ENCODE measurements at places on chromosomes 6 and 20.

- DNase-seq = no peak
Observed at GRCh38 chr6:14107711-14108494, 9.7 kb upstream of the CD83 start.

GRCh38 chr6:168333039-168333438 lies 13.5 kb upstream of the DACT2 start:
- DNase-seq = no peak

DNA sequence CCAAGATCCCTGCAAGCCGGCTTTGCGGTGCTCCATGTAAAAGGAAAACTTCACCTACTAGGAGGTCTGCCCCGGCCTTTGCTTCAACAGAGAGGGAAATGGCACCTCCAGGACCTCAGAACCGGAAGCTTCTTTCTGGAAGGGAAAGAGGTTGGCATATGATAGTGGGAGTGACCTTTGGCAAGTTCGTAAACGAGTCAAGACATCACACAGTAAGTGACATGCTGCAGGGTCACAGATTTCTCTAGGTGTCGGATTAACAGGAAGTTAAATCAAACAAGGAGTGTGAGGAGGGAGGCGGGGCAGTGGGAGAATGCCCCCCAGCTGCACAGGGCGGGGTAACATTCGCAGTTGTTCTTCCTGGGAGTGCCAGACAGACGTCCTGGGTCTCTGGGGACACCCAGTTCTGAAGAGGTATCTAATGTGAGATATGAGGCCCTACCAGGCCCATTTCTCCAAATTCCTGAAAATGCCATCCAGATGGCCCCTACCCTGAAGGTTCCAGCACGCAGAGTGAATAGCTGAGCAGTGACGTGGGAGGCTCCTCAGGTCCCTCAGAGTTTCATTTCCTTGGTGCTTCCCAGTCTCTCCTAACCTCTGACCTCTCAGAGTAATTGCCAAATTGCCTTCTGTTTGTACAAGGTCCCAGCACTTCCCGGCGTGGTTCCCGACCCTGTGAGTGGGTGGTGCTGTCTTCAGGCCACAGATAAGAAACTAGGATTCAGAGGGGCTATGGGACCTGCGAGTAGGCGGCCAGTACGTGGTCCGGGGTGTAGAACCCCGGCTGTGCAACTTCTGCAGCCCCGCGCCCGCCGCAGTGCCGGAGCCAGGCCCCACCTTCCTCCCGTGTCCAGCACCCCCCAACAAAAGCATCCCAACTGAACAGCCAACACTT lies 1.9 kb downstream of the RRBP1 start:
- peak; percentile 96 for DNase-seq

- DNase-seq = peak; percentile 48
Observed at GRCh38 chr20:17912916-17913315, 55.7 kb downstream of the SNX5 start.

GRCh38 chr6:63998991-63999390 lies 363.4 kb downstream of the PHF3 start:
- DNase-seq = no peak

GRCh38 chr6:9848094-9848493 lies 566.8 kb downstream of the TFAP2A start:
- peak; percentile 58 for DNase-seq

- peak; percentile 94 for DNase-seq
Observed at GRCh38 chr6:36853325-36853724, 14.1 kb upstream of the CPNE5 start.

DNA sequence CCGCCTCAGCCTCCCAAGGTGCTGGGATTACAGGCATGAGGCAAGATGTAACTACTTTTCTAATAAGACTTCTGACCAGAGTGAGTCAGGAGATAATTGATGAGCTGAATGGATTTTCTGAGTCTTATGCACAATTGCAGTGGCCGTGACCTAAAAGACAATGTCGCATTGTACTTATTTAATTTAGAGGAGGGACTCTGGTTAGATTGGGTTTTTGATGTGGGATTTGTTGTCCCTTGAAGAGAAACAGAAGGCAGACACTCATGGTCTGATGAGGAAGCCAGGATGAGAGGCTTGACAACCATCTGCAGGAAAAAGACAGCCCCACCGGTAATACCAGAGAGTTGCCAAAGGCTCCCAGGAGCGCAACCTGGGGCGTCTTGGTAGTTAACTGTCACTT lies 68.0 kb downstream of the ISM1 start:
- DNase-seq = no peak

DNA sequence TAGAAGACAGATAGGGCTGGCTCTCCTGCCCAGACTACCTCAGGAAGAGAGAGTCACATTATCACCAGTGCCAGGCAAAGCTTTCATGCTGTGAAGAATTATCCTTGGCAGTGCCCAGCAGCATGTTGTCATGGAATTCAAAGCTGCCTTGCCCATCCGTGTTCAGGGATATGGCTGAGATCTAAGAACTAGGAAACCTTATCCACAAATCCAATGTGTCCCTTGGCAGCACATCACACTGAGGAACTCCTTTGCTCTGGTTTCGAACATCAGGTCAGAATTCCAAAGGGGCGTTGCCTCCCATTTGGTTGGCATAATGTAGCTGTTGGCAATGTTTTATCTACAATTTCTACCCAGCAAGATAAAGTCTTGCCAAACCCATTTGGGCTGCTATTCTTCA lies 52.7 kb downstream of the ADGRF1 start:
- DNase-seq = no peak

GRCh38 chr20:17622086-17622850 lies 52.4 kb downstream of the DSTN start:
- DNase-seq = no peak

DNA sequence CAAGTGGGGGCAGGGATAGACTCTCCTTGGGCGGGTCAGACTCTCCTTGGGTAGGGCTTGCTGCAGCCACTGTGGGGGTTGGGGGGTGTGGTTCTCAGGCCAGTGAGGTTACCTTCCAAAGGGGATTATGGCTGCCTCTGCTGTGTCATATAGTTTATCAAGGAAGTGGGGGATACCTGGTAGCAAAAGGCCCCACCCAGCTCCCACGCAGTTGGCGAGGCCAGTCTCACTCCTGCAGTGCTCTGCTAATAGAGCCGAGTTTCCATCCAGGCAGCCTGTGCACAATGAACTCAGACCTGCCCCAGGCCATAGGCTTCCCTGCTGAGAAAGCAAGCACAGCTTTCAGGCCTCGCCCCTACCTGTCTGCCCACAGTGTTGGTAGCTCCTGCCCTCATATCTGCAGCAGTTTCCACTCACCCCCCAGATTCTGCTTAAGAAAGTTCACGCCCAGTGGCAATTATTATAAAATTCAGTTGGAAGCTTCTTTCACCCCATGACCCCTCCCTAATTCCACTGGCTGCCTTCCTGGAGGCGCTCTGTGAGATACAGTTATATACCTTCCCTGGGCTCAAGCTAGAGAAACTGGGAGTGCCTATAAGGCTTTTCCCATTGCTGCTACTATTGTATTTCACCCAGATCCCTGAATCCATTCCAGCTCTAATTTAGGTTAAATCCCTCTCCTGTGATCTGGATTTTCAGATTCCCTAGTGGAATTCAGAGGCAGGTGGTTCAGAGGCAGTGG lies 56.1 kb downstream of the HDDC2 start:
- no peak for DNase-seq

DNA sequence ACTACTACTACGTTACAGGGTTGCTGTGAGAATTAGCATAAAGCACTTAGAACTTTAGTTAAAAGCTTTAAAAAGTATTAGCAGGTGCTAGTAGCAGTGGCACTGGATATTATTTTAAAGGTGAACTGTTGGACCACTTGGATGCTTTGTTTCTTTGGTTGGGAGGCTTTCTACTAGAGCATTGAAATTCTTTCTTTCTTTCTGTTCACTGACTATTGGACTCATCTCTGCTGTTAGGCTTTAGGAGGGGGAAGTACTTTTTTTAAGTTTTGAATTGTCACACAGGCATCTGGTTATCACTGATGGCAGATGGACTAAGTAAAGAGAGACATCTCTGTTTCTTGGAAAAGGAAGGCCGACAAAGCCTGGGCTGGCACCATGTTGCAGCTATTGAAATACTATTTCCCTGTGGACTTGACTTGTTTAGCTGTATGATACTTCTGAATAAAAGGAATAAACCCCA lies 4.8 kb downstream of the TBPL1 start:
- no peak for DNase-seq

- no peak for DNase-seq
Observed at GRCh38 chr6:18183766-18184165, 28.5 kb downstream of the KDM1B start.

DNA sequence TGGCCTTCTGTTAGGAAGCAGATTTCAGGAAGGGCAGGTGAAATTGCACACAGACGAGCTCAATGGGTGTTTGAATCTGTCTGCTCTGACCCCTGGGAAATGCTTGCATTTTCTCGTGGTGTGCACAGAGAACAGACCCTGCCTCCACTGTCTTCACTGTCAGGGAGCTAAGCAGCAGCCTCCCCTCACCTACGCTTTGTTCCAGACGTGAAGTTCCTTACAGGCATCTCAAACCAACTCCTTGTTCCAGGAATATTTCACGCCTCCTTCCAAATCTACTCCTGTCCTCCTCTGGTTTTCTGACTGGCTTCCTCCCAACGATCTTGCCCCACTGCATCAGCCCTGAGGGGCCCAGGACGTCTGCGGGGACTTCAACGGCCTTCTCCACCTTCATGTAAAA lies 13.7 kb downstream of the DACT2 start:
- DNase-seq = no peak

DNA sequence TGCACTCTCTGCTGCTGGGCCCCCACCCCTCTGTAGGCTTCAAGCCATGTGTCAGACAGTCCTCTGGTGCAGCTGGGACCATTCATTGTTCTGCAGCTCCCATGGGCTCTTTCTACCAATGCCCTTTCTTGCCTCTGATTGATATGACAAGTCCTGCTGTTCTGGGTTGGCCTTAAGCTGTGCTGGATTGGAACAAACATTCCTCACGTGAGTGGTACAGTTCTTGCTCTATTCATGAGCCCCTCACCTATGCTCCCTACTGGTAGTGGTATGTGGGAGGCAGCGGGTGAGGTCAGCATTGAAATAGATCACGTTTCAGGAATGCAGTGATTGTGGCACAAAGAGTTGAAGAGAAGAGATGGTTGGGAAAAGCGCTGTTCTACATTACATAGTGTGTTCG lies 48.8 kb upstream of the RALY start:
- no peak for DNase-seq

GRCh38 chr6:170290296-170291128 lies at the start of gene DLL1:
Gene DLL1 (minus strand): TSS chr6:170291078. CDS start chr6:170290139, 939 bp downstream.
- DNase-seq = peak; percentile 57

DNA sequence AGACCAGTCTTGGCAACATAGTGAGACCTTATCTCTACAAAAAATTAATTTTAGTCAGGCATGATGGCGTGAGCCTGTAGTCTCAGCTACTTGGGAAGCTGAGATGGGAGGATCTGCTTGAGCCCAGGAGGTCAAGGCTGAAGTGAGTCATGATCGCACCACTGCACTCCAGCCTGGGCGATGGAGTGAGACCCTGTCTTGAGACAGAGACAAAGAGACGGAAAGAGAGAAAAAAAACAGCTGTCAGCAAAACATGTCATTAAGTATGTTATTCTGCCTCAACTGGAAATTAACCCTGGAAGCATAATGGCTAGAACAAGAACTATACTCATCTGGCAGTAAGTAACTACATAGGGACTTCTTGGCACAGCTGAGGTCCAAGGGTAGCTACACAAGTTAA lies 7.2 kb downstream of the MMS22L start:
- no peak for DNase-seq

- peak; percentile 71 for DNase-seq
Observed at GRCh38 chr6:169722362-169723199, 1.7 kb downstream of the PHF10 start.

DNA sequence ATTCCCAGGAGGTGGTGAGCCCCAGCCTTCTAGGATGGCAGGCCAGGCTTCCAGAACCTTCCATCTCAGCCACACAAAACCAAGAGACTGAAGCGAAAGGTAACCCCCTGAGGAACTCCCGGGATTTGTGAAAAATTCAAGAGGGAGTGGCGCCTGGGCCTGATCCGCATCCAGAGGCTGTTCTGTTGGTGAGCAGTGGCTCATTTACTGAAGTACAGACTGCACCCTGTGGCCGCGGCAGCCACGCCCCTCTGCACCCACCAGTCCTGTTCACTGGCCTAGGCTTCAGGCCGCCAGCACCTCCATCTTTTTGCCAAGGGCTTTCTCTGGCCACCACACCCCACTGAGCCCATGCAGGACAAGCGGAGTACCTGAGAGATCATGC lies 79.1 kb upstream of the PTPN1 start:
- DNase-seq = no peak

- DNase-seq = peak; percentile 75
Observed at GRCh38 chr20:45969712-45970634, 2.0 kb downstream of the ZNF335 start.

DNA sequence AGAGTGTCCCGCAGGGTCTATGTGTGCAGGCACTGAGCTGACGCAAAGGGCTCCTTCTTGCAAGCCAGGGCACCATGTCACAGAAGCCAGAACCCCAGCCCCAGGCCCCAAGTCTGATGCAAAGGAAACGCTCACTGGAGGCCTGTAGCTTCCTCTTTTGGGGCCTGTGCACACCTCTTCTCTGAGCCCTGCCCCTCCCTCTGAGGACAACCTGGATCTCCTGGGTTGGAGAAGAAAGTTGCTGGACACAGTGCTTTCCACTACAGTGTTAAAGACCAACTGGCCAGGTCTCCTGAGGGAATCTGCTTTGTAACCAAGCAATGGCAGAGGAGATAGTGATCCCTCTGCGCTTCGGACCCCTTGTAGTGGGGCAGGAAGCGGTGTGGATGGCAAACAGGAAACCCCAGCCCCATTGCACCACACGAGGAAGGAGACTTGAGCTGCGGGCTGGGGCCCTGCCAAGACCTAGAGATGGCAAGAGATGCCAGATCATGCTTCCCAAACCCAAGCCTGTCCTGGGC lies 90.0 kb downstream of the PRND start:
- no peak for DNase-seq

- DNase-seq = no peak
Observed at GRCh38 chr6:163165155-163165910, 249.2 kb upstream of the QKI start.

DNA sequence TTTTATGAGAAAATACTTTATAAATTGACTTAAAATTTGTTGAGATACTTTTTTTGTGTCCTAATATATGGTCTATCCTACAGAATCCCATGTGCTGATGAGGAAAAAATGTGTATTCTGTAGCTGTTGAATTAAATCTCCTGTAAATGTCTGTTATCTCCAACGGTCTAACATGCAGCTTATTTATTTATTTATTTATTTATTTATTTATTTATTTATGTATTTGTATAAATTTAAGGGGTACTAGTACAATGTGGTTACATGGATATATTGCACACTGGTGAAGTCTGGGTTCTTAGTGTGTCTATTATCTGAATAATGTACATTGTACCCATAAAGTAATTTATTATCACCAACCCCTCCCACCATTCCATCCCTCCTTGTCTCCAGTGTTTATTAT lies 315.5 kb downstream of the TENT5A start:
- no peak for DNase-seq

- DNase-seq = no peak
Observed at GRCh38 chr6:65091561-65091960, 615.5 kb downstream of the EYS start.

- no peak for DNase-seq
Observed at GRCh38 chr20:61683721-61684120, 382.0 kb downstream of the TAF4 start.

DNA sequence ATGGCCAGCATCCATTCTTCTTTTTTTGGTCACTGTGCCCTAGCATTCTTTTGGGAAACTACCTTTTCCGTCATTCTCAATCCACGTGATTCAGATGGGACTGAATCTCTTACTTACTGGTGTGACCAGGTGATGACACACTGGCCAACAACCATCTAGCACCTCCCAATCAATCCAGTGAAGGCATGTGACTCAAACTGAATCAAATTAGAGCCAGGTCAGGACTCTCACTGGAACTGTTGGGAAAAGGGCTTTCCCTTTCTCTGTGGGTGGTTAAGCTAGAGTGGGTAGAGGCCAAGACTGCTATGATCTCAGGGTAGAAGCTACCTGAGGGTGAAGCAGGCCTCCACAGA lies 36.2 kb upstream of the ZMYND8 start:
- DNase-seq = peak; percentile 56

- no peak for DNase-seq
Observed at GRCh38 chr6:36246506-36247268, 23.2 kb upstream of the PNPLA1 start.

All from EL (cell line).